ENCODE measurements at places on chromosomes 11 and 22. TPM values are rescaled to one million over a fixed set of nuclear protein-coding genes. Genes with fewer than 3 reads are reported as not detected.

Gene NAGA
- total RNA-seq: 44.2 TPM

Gene CLTCL1
- 28.6 TPM for total RNA-seq

Gene ZNF70
- 6.5 TPM for total RNA-seq

Gene FADS1
- 323 TPM for total RNA-seq

Gene MS4A2
- not detected for total RNA-seq

Gene CELSR1
- 2.7 TPM for total RNA-seq

Gene DERL3
- 0.36 TPM for total RNA-seq

Gene CCDC116
- total RNA-seq: 0.36 TPM

Gene MOGAT2
- not detected for total RNA-seq

Gene SLC22A8
- not detected for total RNA-seq

Gene KIF18A
- total RNA-seq: 4.0 TPM

Gene KCNE3
- total RNA-seq: 1.8 TPM

Gene ACTN3
- total RNA-seq: not detected

Gene DKK3
- total RNA-seq: 72.4 TPM

Gene INS
- total RNA-seq: not detected

Gene IGSF22
- total RNA-seq: not detected

Gene MYRF
- total RNA-seq: 0.29 TPM

Gene MPPED2
- total RNA-seq: 1.2 TPM

Gene ANO1
- total RNA-seq: not detected

Gene FBLN1
- 88.3 TPM for total RNA-seq

Gene GRK2
- 21.4 TPM for total RNA-seq

Gene PNPLA5
- total RNA-seq: not detected

Gene DBX1
- total RNA-seq: not detected

Gene C22orf42
- not detected for total RNA-seq

Gene AIFM3
- total RNA-seq: 0.59 TPM

Gene RAB38
- total RNA-seq: 0.59 TPM

Gene UBQLNL
- 0.29 TPM for total RNA-seq

Gene CARD16
- 2.9 TPM for total RNA-seq

Gene CNTN5
- total RNA-seq: not detected

Gene OR10G4
- not detected for total RNA-seq

Gene RBM7
- 37.7 TPM for total RNA-seq

Gene SLC22A9
- total RNA-seq: not detected

Gene POU2AF3
- total RNA-seq: 0.36 TPM

Gene RAG1
- total RNA-seq: 0.36 TPM

Gene IGF2
- total RNA-seq: 53.9 TPM

Gene ZDHHC13
- 20.6 TPM for total RNA-seq

Gene CAT
- total RNA-seq: 62.6 TPM

Gene C11orf16
- total RNA-seq: not detected

Gene OR8D1
- not detected for total RNA-seq

Gene SPTBN2
- total RNA-seq: 2.2 TPM

Gene NXPE2
- 0.29 TPM for total RNA-seq

Gene KDM4E
- not detected for total RNA-seq

Gene PPARA
- 22.1 TPM for total RNA-seq

Gene KCNJ11
- total RNA-seq: not detected

Gene PGA4
- total RNA-seq: not detected

Gene CNGA4
- under 0.01 TPM for total RNA-seq

Gene WT1
- total RNA-seq: under 0.01 TPM

Gene DDX10
- total RNA-seq: 17.1 TPM

Gene H19
- total RNA-seq: 9.4 TPM

Gene FAM227A
- 3.3 TPM for total RNA-seq

Gene P4HA3
- total RNA-seq: 8.7 TPM

Gene TSGA10IP
- total RNA-seq: not detected

Gene OR51B5
- not detected for total RNA-seq

Gene KCNK4
- 0.29 TPM for total RNA-seq

Gene LRRC51
- total RNA-seq: 5.1 TPM

Gene IL18BP
- total RNA-seq: 4.4 TPM
